Activated CD8-positive, alpha-beta memory T cell treated with anti-CD3 and anti-CD28 coated beads for 1 hour (primary cell): ENCODE measurements at places on chromosomes 4 and X.

DNA sequence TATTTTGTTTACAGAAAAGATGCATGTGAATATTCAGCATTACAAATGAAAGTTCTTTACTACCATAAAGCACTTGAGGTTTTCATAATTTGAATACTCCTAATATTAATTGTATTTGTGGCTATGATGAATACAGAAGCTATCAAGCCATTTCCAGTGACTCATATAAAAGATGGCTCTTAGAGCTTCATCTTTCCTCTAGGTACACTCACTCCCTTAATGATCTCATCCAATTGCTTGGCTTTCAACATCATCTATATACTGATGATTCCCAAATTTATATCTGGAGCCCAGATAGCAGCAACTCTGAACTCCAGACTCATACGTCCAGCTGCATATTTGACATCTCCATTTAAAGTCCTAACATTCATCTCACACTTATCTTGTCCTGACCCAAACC is 183.4 kb upstream of the FAM241A start:
- no peak for DNase-seq

GRCh38 chr4:1413204-1413663 is 7.0 kb upstream of the NKX1-1 start:
- no peak for DNase-seq

GRCh38 chr4:132642016-132642817 is 506.9 kb upstream of the PCDH10 start:
- DNase-seq: no peak

DNA sequence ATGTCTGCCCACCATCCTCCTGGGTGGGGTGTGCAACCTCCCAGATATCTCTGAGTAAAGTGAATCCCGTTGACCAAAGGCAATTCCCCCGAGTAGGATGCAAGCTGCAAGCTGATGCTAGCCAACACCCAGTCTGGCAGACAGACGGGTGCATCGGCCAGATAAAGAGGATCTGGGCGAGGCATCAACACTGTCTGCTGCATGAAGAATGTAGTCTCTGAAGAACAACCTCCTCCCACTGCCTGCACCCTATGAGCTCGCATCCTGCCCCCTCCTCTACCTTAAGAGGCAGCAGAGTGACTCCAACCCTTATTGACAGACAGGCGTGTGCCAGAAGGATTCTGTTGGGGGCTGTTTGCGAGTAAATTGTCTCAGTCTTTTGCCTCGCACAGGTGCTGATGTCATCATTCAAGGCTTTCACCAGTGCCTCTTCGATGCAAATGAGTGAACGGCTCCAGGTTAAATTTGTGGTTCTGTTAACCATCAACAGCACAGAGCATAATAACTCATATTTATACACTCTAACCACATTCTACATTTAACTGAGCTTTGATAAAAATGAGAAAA is 546.9 kb downstream of the BCOR start:
- no peak for DNase-seq
